ENCODE measurements at places on chromosomes 16 and 17.
A peak's percentile ranks its signal among the peaks of the same experiment; 100 is the strongest.

GRCh38 chr16:3187798-3188674 is at the start of gene OR1F1:
Gene OR1F1, plus strand, starts transcription at chr16:3188204.
- DNase-seq, result peak; percentile 23

GRCh38 chr17:46195939-46196716 is 2.9 kb upstream of the KANSL1 start:
- DNase-seq, result no peak

- no peak for DNase-seq
Observed at GRCh38 chr17:50954641-50955121, 88.5 kb upstream of the TOB1 start.

DNA sequence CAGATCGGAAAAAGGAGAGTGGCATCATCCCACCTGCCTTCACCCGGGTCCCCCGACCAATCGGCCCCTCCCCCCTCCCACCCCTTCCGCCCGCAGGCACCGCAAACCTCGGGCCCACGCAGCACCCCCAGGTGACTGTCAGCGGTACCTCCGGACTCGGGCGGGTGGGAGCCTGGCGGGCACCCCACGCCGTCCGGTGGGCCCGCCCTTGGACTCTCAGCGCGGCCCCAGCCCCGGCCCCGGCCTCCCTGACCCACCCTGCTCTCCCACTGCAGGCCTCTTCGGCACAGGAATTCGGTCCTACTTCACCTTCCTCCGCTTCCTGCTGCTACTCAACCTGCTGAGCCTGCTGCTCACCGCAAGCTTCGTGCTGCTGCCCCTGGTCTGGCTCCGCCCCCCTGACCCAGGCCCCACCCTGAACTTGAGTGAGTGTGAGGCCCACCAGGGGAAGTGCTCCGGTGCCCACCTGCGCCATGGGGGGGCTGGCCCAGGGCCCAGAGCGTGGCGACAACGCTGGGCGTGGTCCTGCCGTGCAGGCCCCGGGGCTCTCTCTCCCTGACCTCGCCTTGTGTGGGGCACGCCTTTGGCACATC is 1.6 kb downstream of the TMC8 start:
- DNase-seq, result peak; percentile 71

DNA sequence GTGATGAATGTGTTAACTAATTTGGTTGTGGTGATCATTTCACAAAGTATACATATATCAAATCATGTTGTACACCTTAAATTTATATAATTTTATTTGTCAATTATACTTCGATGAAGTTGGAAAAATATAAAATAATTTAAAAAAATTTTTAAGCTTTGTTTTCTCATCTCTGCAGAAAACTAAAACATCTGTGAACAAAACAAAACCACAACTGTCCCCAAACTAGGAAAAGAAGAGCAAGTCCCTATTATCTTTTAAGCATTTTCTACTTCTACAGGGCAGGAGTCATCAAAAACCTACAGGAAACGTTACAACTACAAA is 6.5 kb downstream of the HSDL1 start:
- DNase-seq, result no peak

GRCh38 chr16:51698647-51699046 is 547.6 kb upstream of the SALL1 start:
- no peak for DNase-seq

GRCh38 chr16:19283637-19284036 is 1.9 kb upstream of the CLEC19A start:
- DNase-seq, result no peak

- no peak for DNase-seq
Observed at GRCh38 chr16:23081675-23082119, 67.6 kb downstream of the USP31 start.

DNA sequence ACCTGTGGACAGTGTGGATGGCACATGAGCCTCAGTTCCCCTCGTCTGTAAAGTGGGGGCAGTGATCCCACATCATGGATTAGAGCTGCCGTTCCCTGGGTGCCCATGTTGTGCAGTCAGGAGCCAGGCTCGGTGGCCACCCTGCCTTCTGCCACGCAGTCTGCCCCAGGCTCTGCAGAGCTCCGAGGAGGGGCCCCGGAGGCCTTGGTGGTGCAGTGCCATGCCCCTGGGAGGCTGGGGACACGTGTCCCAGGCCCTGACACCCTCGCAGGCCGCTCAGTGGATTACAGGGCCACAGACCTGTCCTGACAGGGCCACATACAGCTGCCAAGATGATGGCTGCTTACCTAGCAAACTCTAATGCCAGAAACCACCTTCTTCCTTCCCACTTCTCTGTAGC is 59.7 kb upstream of the ZNF469 start:
- DNase-seq, result no peak

DNA sequence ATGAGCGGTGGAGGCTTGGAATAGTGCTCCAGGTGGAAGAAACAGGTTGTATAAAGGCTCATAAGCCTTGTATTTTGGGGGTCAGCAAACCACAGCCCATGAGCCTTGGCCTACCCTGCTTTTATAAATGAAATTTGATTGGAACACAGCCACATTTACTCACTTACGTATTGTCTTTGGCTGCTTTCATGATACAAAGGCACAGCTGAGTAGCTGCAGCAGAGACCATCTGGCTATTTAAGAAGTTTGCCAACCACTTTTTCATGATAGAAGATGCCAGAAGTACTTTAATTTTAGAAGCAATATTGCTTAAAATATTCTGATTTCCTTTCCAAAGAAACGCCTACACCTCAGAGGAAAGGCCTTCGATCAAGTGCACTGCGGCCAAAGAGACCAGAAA is 73.8 kb downstream of the C17orf58 start:
- no peak for DNase-seq

GRCh38 chr17:2386400-2387085 is 14.3 kb downstream of the MNT start:
- no peak for DNase-seq

DNA sequence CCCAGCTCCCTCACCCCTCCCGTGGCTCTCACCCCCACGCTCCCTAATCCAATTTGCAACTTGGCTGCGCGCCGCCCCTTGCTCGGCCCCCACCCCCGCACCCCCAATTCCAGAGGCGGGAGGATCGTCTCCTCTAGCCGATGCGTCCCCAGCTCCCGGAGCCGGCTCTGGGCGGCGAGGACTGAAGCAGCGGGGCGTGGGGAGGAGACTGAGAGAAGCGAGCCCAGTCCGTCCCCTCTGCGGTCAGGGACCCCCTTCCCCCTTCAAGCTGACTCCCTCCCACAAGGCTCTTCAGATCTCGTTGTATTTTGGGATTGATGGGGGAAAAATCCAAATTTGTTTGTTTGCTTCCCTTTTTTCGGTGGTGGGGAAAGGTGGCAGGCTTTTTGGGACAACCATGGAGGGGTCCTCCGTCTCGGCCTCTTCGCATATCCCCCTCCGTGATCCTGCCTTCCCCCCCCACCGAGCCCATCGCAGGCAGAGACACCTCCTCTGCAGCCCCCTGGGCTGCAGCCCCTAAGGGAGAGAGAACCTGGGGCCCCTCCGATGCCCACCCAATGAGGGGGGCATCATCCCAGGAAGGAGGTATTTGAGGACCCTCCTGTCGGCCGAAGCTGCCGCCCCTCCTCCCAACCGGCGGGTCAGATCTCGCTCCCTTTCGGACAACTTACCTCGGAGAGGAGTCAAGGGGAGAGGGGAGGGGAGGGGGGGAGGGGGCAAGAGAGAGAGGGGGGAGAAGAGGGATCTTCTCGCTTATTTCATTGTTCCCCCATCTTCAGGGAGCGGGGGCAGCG is 466 bp downstream of the NEUROD2 start:
- DNase-seq, result no peak

- no peak for DNase-seq
Observed at GRCh38 chr17:81885869-81886548, 5.4 kb downstream of the ALYREF start.

GRCh38 chr16:31221357-31222160 is 4.6 kb upstream of the PYDC1 start:
- no peak for DNase-seq

Measured in CD4-positive, CD25-positive, alpha-beta regulatory T cell (primary cell).